ENCODE measurements at places on chromosomes 3 and 15. TPM values are rescaled to one million over a fixed set of nuclear protein-coding genes. Genes with fewer than 3 reads are reported as not detected.

DNA sequence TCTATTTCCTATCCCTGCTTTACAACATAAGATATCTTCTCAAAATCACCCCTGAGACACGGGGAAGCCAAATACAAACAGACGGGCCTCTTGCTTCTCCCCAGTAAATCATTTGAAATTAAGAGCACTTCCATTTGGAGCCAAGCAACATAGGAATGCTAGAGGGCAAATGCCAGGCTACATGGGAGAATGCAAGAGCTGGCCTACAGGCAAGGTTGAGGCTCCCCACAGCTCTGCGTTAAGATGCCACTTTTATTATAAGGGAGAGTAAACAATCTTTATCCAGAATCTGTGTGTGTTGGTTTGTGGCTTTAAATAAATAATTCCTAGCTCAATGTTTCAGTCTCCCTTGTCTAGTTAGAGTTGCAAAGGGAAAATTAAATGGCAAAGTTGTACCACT lies 305.1 kb upstream of the KCNH8 start:
- DNase-seq, result no peak

- DNase-seq, result no peak
Measured at GRCh38 chr15:70643106-70643782, 120.1 kb downstream of the UACA start.

DNA sequence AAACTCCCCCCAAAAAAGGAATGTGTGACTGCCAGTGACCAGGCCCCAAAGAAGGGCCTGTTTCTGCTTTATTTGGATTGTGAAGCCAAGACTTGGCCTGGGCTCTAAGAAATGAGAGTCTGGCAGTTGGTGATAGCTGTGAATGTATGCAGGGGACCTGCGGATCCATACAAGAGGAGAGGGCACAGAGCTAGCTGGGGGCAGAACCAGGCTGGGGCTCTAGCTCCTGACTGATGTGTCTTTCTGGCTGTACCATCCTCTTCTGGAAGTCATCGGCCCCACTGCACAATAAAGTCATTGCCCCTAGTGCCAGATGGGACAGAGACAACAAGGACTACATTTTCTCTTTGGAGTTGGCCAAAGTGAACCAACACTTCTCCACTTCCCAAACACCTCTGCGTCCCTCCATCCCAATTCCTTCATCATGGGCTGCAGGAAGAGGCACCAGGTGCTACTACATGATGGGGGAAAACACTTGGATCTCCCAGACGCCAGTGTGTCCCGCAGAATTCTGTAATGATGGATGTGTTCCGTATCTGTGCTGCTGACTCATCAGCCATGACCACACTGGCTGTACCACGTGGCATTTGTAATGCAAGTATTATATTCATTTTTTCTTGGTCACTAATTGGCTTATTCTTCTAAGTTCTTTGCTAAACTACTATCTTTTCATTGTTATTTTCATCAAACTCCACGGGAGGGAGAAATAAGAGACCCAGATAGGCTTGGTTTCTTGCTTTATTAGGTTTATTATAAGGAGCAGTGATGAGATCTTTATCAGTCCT lies 1.7 kb upstream of the PLA2G4F start:
- DNase-seq, result no peak

The SAMD7 gene
- not detected for total RNA-seq

GRCh38 chr15:69538379-69538778 lies 85.8 kb downstream of the RPLP1 start:
- DNase-seq, result no peak

GRCh38 chr15:39299486-39300267 lies 281.2 kb upstream of the THBS1 start:
- DNase-seq, result no peak

DNA sequence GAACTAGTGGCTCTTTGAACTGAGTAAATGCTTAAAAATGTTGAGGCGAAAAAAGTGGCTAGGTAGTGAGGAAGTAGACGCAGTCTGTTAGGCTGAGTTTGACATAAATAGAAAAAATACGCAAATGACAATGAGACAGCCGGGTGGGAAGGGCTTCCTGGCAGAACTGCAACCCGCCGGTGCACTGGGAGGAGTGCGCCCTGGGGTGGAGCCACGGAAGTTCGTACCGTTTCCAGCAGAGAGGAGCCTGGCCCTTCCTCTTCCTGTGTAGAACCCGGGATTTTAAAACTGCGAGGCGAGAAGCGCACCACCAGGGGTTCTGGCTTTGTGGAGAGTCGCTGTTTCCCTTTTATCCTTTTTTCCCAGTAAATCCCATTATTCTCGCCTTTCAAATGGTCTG lies 602.6 kb downstream of the PYDC2 start:
- DNase-seq, result no peak

GRCh38 chr15:62889734-62890505 lies 152.6 kb upstream of the TPM1 start:
- no peak for DNase-seq
